ENCODE measurements at places on chromosomes 6 and 20.

- no peak for DNase-seq
Measured at GRCh38 chr6:17291778-17292177, 10.6 kb downstream of the RBM24 start.

DNA sequence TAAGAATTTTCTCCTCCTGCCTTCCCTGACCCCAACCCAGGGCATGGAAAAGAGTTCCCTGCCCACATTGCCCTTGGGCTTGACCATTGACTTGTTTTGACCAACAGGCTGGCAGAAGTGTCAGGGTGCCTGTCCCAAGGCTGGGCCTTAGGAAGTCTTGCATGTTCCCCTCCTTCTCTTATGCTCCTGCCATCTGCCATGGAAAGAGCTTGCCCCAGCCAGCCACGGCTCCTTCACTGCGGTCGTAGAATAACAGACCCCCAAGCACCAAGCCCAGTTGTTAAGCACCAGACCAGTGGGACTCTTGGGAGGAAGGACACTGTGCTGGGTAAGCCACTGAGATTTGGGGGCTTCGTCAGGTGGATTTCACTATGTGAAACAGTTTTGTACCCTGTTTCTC is 53.6 kb downstream of the SNX5 start:
- no peak for DNase-seq

DNA sequence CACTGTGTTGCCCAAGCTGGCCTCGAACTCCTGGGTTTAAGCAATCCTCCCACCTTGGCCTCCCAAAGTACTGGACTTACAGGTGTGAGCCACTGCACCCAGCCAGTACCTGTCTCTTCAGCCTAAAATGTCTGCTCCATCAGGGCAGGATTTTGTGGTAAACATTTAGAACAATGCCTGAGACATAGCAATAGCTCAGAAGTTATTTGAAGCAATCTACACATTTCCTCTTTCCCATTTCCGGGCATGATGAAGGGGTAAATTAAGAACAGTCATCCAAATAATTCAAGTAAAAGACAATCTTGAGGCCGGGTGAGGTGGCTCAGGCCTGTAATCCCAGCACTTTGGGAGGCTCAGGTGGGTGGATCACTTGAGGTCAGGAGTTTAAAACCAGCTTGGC is 69.0 kb upstream of the ZNF217 start:
- DNase-seq, result no peak

GRCh38 chr6:15500078-15500740 is 162.6 kb downstream of the DTNBP1 start:
- no peak for DNase-seq

DNA sequence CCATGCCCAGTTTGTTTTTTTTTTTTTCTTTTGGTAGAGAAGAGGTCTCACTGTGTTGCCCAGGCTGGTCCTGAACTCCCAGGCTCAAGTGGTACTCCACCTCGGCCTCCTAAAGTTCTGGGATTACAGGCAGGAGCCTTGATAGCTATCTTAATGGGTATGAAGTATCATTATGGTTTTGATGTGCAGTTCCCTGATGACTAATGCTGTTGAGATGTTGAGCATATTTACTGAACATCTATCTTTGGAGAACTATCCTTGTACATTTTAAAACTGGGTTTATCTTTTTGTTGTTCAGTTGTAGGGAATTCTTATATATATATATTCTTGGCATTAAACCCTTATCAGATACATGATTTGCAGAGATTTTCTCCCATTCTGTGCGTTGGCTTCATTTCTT is 21.4 kb upstream of the MYL9 start:
- DNase-seq, result no peak

GRCh38 chr6:11432713-11433450 is 104.7 kb upstream of the TMEM170B start:
- DNase-seq, result no peak

GRCh38 chr20:25203871-25204320 is 8.4 kb downstream of the ENTPD6 start:
- DNase-seq, result no peak

GRCh38 chr6:48564036-48564820 is 453.2 kb upstream of the PTCHD4 start:
- DNase-seq, result no peak

DNA sequence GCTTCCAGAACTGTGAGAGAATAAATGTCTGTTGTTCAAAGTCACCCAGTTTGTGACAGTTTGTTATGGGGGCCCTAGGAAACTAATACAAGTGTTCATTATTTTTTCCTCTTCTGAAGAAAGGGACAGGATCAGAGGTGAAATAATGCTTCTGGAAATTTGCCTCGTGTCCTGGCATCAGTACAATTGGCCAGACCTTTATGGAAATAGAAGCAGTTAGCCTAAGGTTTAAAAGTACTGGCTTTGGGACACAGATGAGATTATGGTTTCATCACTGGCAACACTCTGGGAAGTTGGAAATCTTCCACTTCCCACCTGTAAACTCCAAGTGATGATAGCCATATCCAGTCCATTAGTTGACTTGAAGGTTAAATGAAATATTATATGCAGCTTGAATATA is 88.7 kb downstream of the PLCB1 start:
- no peak for DNase-seq

- DNase-seq, result no peak
Measured at GRCh38 chr6:45472382-45472781, 94.6 kb upstream of the SUPT3H start.

GRCh38 chr6:22367346-22367745 is 70.5 kb upstream of the PRL start:
- no peak for DNase-seq

GRCh38 chr20:38109591-38110524 is 55.2 kb downstream of the TGM2 start:
- DNase-seq, result no peak

DNA sequence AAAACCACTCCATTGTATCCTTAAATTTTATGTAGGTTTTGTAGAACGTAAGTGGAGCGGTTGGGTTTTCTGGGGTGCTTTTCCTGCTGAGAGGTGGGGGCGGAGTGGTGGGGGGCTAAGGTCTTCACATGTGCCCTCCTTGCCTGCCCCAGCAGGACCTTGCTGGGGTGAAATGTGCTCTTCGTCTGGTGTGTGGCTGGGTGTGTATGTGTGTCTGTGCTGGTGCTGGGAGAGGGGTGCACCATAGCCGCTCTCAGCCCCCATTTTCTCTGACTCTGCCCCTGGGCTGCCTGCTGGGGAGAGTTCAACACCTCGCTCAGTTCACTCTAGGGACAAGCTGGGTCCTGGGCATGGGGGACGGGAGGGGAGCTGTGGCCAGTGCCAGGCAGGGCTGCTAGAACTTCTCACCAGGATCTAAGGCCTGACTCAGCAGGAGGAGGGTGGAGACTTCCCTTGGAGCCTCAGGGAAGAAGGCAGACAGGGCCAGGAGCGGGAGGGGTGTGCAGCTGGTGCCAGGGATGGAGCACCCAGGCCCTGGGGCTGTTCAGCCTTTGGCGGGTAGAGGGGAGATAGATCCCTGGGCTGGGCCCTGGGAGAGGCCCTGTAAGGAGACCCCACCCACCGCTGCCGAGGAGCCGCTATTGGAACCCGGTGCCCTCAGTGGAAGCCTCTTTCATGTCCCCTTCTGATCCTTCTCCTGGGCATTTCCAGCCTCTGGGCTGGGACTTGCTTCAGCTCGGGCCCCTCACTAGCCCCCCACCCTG is 4.8 kb downstream of the SOX18 start:
- DNase-seq, result no peak

DNA sequence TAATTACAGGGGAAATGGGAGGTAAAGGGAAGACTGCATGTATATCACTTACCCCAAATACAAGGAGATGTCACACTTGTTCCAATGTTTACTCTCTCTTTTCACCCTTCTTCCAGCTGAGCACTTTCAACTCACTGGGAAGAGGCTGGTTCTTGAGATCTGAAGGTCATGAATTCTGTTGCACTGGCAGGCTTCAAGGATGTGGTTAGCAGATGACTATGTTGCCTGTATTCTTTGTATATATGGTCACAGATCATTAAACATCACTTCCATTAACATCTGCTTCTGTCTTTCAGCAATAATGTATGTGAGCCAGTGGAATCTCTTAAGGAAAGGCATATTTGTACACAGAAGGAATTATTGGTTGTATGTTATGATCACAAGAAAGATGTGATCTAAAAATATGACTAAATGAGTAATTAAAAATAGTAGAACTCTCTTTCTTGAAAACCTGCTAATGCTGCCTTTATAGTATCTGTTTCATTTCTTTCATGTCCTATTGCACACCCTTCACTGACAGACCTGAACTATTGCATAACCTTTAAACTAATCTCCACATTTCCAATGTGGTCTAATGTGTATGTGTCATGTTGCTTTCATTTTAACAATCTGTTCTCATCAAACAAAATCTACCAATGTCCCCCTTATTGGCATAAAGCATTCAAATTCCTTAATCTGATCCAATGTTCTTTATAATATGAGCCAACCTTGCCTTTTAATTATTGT is 131.4 kb upstream of the EPHA7 start:
- no peak for DNase-seq

GRCh38 chr6:30885999-30886896 is 1.9 kb downstream of the DDR1 start:
- no peak for DNase-seq

DNA sequence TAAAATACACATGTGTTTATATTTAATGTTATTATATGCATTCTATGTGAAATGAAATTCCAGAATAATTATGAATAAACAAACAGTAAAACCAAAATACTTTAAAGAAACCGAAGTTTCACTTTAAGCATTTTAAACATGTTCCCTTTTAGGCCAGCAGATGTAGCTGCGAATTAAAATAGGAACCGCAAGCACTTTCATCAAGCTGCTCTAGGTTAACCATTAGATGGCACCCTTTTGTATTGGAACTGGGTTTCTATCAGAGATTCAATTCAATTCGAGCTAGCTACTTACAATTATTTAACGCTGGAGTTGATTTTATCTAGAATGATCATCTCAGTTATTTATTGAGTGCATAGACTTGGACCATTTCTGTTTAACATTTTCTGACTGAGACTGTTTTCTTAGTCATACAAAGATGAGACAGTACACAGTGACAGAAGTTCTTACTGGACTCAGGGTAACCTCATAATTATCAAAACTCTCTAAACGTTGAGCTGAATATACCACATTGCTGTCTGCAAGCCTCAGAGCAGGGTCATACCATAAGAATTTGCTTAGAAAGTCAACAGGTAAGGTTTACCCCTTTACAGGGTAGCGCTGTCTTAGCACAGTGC is 8.5 kb downstream of the TMEM242 start:
- DNase-seq, result no peak

Measured in effector memory CD4-positive, alpha-beta T cell (primary cell).